Muscle of back (tissue), 13 donors: ENCODE measurements at places on chromosomes 12 and 14.

DNA sequence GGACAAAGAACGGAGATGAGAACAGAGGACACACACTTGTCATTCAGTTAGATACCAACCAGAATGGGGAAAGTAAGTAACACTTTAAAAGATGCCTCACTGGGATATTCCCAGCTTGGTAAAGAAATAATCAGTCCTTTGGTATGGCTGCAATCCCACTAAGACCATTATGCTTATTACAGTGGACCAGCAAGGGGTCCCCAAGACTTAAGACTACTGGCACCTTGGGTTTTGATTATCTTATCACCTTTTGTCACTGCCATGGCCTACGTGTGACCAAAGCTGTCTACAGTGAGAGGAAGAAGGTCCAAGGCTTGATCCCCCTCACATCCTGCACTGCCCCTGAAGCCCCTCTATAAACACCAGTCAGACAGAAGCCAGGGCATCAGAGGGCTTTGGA, 65.8 kb downstream of the TRAFD1 start:
- no peak for DNase-seq

- DNase-seq = no peak
Observed at GRCh38 chr14:23041729-23042128, 283 bp upstream of the PSMB11 start.

DNA sequence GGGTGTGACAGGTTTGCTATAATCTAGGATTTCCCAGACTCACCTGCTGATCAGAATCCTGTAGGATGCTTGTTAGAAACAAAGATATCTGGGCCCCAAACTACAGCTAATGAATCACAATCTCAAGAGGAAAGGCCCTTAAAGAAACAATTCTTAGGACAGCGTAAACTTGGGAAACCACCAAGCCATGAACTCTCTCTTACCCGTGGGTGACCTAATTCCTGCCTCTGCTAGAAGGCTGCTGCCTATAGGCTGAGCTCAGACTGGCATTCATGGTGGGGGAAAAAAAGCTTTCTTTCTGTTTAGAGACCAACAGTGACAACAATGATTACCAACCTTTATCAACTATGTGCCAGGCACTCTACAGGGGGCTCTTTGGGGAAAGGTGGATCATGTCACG, 213.9 kb upstream of the FKBP4 start:
- DNase-seq = no peak

- no peak for DNase-seq
Observed at GRCh38 chr14:26199590-26200370, 398.1 kb downstream of the NOVA1 start.

DNA sequence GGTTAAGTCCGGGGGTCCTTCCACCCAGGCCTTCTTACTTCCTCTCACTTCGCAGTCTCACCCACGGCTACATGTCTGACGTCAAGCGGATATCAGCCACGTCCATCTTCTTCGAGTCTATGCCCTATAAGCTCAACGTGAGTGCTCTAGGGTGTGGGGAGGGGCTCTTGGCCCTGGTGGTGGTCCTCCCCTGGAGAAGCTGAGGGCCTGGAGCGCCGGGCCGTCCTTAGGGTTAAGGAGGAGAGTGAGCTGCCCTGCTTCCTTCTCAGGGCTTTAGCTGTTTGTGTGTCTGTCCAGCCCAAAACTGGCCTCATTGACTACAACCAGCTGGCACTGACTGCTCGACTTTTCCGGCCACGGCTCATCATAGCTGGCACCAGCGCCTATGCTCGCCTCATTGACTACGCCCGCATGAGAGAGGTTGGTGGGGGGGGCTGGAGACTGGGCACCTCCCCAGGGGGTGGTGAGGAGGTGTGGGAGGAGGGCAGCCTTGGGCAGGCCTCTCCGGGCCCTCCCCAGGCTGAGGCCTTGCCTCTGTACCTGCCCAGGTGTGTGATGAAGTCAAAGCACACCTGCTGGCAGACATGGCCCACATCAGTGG, 2.7 kb downstream of the SHMT2 start:
- DNase-seq = no peak

- no peak for DNase-seq
Observed at GRCh38 chr14:102796661-102797190, 19.5 kb downstream of the TRAF3 start.

DNA sequence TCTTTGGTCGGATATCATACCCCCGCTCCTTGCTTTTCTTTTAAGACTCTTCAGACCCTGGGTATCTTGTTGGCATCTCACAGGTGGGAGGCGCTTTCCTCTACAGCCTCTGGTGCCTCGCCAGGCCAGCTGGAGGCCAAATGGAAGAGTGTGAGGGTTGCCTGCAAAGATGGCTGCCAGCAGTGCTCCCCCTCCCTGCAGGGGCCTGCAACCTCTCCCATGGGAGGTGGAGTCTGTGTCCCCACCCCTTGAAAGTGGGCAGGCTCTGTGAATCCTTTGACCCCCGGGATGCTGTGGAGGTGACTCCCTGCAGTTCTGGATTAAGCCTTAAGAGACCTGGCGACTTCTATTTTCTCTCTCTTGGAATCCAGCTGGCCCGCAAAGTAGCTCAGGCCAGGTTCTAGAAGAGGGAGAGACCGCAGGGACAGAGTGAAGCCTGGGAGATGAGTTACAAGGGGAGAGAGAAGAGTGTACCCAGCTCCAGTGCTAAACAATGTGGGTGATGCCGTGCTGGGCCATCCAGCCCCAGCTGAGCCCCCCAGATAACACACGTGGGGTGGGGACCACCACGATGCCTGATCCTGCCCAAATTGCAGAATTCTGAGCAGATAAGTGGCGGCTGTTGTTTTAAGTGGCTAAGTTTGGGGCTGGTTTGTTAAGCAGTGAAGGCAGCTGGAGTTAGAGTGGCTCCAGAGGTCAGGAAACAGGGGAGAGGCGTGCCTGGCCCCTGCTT, 37.9 kb upstream of the NCOR2 start:
- DNase-seq = no peak

- DNase-seq = no peak
Observed at GRCh38 chr12:53200458-53201176, 6.4 kb downstream of the ITGB7 start.

GRCh38 chr14:103510724-103511693, 11.6 kb downstream of the CKB start:
- no peak for DNase-seq

DNA sequence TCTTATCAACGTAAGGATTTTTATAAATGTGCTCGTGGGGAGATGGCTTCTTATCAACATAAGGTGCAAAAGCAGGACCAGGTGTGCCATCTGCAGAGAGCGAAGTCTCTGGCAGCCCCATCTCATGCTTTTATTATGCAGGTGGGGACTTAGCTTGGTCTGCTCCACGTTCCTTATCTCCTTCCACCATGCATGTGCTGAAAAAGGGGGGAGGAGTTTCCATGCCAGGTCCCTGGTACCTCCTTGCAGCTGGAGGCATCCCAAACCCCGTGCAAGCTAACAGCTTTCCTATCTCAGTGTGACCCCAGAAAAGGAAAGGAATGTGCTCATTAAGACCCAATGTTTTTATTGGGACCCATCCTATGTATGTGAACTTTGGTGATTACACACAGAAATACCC, 608.5 kb downstream of the TMEM121 start:
- no peak for DNase-seq

GRCh38 chr14:24806061-24806678, 172.2 kb upstream of the GZMB start:
- DNase-seq = peak; percentile 82

- no peak for DNase-seq
Observed at GRCh38 chr12:92639017-92639416, 63.8 kb upstream of the PLEKHG7 start.

GRCh38 chr14:61101803-61102548, 120.9 kb downstream of the SLC38A6 start:
- DNase-seq = no peak

GRCh38 chr14:35284506-35284905, 7.7 kb upstream of the PSMA6 start:
- DNase-seq = no peak

DNA sequence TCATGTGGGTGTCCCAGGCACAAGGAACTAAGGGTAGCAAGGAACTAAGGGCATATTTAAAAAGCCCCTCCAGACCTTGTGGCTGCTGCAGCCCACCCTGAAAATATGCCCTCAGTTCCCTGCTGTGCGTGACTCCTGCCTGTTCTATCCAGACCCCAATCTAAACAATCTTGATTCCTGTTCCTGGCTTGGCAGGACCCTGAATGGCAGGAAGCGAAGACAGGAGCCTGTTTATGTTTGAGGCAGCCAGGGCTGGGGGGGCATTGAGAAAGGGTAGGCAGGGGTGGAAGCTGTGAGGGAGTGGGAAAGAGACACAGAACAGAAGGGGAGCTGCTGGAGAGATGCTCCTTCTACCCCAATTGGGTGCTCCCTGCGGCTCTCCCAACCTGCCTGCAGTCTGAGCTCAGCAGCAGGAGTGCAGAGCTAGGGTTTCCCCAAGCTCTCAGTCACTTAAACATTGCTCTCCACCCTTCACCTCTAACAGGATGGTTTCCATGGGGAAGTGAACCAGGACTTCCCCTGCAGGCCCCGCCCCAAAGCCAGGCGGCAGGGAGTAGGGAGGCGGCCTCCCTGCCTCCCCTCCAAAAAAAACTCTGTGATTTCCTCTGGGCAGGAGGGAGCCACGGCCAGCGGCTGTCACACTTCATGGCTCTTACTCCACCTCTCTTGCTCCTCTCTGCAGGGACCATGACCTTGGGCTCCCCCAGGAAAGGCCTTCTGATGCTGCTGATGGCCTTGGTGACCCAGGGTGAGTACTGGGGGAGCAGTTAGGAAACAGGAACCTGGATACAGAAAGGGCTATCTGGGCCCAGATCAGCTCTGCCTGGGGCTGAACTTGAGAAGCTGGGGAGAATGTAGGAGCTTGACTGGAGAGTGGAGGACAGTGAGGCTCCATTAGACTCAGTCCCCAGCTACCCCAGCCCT, 4.7 kb downstream of the ACVRL1 start:
- DNase-seq = no peak

DNA sequence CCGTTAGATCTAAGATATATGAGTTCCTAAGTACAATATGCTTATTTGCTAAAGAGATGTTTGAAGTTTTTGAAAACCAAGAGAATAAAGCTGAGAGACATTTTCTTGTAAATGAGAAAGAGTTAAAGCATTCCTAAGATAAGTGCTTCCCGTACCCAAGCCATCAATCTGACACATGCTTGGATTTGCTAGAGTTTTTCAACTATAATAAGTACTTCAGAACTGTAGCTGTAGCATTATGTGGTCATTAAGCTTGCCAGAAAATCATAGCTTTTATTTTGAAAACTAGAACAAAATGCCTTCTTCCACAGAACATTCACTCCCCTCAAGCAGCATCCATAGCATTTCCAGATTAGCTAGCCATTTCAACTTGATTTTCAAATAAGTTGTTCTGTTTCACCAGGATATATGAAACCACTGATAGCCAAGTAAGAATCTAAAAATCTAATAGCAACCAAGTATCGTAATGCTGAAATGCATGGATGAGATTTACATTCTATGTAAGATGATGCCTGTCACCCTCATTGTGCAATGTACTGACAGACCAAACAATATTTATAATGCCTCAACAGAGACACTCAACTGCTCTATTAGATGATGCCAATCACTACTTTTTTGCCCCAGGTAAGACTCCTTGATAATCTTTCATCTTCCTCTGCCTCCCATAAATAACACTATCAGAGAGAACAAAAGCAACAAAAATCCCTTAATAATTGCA, 8.0 kb downstream of the SNW1 start:
- no peak for DNase-seq

DNA sequence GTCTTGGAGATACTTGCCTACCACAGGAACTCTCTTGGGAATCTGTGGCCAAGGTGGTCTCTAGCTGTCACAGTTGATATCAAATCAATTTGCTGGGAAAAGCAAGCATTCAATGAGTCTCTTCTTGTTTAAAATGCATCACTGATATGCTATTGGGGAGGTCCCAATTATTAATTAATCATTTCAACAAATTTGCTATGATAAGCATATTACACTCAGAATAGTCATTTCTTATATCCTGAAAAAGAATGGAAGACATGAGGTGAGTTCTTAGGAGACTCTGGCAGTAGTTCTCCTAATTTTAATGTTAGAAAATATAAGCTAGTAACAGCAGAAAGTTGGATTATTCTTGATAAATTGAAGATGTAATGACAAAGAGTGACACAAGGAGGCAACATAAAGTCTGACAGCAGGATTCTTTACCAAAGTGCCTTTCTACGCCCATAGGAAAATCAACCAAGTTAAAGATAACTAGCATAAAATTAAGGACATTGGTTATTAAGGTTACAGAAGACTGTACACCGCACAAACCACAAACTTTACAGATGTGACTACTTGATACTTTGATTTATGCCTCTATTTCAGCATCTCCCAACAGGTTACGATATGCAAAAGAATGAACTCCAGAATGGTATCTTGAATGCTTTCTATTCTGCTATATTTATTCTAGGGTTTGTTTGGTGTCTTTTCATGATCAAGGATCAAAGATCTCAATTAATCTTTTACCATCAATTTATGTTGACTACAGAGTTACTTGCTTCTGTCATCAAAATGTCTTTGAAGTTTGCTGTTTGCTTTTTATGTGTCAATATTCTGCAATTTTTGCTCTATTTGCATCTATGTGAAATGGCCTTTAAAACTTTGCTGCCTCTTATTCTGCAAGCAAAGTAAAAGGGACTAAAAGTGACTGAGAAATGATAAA, 349.6 kb upstream of the CLEC14A start:
- no peak for DNase-seq

- no peak for DNase-seq
Observed at GRCh38 chr14:77250927-77251326, 20.1 kb downstream of the NGB start.

GRCh38 chr12:65204886-65205525, 35.6 kb downstream of the LEMD3 start:
- DNase-seq = no peak

DNA sequence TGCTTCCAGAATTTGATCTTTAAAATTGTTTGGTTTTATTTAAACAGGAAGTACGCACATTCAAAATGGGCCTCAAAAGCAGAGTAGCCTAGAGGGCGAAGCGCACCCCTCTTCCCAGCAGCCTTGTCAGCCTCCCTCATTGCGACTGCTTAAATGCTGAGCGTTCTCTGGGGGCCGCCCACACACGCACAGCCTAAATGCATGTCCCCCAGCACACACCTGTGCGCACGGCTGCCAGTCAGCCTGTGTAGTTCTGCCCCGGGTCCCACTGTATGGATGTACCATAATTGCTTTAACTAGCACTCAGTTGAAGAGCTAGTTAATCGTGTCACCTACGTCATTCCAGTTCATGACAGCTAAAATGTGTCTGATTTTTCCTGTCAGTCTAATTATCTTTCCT, 79.3 kb downstream of the TESC start:
- DNase-seq = no peak

GRCh38 chr12:49345825-49346658, 646 bp upstream of the DNAJC22 start:
- peak; percentile 37 for DNase-seq

DNA sequence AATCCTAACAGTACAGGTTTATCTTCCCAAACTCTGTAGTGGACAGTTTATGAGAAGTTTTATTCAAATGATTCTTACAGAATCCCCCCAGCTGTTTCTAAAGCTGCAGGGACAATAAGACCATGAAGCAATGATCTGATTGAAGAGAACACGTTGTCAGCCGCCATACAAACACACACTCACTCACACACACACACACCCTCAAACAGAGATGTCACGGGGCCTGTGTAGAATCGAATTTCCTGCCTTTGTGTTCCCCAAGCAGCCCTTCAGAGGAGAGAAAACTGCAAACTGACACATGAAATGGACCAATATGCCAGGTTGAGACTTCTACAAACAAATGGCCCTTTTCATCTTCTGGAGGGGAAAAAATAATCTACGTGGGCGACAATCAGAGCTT, 80.5 kb upstream of the TBX3 start:
- no peak for DNase-seq

- no peak for DNase-seq
Observed at GRCh38 chr12:49615725-49616124, 7.6 kb upstream of the PRPF40B start.
